ENCODE measurements at places on chromosomes 13 and 19.

- DNase-seq, result no peak
Measured at GRCh38 chr19:41700381-41701195, 7.8 kb upstream of the CEACAM5 start.

DNA sequence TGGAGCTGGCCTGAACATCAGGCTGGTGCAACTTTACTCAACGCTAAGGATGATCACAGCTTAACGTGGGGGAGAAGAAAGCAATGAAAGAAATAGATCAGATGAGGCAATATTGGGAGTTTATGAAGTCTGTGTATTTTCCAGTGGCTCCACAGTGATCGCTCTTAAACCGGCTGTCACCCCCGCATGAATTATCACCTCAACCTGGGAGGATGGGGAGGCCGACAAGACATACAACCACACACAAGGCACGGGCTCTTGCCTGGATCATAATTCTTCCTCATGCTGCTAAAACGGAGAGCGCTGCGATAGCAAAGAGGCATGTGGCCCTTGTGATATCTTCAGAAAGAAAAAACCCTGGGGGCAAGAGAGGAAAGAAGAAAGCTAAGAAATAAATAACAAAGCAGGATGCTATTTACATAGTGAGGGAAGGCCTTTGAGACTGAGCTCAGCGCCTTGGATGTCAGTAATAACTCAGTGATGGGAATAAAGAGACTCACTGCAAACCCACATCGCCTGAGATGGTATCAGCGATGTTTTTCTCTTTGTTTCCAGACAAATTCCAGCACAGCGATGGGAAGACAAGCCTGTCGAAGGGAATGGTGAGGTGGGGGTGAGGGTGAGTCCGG is 19.1 kb upstream of the CHST8 start:
- no peak for DNase-seq

DNA sequence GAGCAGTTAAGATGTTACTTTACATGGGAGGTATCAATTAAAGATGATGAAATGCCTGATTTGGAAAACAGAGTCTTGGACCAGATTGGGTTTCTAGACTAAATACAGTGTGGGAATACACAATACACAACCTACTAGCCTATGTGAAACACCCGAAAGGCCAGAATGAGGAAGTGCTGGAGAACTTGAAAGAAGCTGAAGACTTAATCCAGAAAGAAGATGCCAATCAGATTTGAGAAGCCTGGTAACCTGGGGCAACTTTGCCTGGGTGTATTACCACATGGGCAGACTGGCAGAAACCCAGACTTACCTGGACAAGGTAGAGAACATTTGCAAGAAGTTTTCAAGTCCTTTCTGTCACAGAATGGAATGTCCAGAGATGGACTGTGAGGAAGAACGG is 43.2 kb downstream of the N4BP2L1 start:
- no peak for DNase-seq

DNA sequence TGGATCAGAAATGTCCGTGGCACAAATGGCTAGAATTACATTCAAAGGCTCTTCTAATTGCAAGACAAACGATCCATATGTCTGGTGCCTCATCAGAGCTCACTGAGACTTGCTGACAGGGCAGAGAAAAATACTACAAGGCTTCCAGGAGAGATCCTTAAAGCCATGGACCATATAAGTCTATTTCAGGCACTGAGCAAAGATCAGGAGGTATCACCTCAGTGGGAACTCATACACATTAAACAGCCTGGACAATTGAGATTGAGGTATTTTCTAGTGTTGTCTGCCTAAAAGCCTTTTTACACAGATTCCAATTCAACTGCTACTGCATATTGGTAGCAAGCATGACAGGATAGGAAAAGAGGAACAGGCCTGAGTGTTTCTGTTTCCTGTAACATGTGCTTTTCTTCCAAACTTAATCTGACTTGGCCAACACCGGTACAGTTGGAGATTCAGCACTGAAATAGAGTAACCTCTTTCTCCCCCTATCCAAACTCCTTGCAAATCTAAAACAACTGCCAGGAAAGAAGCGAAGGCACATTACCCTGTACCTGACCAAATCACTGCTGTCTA is 65.9 kb downstream of the SERP2 start:
- no peak for DNase-seq
